ENCODE measurements at places on chromosomes 16 and 17.

- no peak for DNase-seq
Measured at GRCh38 chr17:28747051-28747691, 3.4 kb downstream of the TRAF4 start.

GRCh38 chr16:72637306-72637705, 410.6 kb downstream of the ZFHX3 start:
- DNase-seq, result no peak

DNA sequence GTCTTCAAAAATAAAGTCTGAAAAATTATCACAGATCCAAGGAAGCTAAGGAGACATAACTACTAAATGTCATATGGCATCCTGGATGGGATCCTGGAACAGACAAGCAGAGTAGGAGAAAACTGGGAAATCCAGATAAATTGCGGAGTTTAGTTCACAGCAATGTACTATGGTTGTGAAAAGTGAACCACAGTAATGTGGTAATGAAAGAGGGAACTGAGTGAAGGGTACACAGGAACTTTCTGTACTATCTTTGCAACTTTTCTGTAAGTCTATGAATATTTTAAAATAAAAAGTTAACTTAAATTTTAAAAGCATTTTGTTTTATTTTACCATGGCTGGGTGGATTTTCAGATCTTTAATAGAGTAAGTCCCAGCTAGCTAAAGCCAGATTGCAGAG, 16.3 kb downstream of the SLFN12L start:
- DNase-seq, result no peak

GRCh38 chr16:30381291-30382041, 895 bp downstream of the SEPTIN1 start:
- DNase-seq, result no peak

- no peak for DNase-seq
Measured at GRCh38 chr17:69046121-69046807, 14.5 kb downstream of the ABCA9 start.

- no peak for DNase-seq
Measured at GRCh38 chr17:41538565-41538991, 10.5 kb upstream of the KRT19 start.

DNA sequence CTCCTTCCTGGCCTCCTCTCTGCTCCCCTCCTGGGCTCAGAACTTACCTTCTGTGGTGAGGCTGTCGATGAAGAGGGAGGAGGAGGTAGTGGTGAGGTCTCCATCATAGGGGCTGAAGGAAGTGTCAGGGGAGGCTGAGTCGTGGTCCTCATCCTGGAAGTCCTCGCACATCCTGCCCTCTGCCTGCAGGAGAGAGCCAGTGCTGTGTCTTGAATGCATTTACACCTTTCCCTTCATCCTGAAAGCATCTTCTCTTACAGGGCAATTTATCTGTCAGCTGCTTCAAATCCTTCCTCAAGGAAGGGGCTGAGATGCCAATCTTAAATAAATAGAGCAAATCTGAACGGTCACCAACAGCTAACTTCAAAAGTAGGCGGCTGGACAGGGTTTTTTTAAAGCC, 73.6 kb downstream of the PLXDC1 start:
- no peak for DNase-seq

GRCh38 chr17:41762841-41763240, 23.7 kb downstream of the JUP start:
- no peak for DNase-seq

GRCh38 chr17:80486692-80487091, 10.3 kb upstream of the NPTX1 start:
- no peak for DNase-seq

DNA sequence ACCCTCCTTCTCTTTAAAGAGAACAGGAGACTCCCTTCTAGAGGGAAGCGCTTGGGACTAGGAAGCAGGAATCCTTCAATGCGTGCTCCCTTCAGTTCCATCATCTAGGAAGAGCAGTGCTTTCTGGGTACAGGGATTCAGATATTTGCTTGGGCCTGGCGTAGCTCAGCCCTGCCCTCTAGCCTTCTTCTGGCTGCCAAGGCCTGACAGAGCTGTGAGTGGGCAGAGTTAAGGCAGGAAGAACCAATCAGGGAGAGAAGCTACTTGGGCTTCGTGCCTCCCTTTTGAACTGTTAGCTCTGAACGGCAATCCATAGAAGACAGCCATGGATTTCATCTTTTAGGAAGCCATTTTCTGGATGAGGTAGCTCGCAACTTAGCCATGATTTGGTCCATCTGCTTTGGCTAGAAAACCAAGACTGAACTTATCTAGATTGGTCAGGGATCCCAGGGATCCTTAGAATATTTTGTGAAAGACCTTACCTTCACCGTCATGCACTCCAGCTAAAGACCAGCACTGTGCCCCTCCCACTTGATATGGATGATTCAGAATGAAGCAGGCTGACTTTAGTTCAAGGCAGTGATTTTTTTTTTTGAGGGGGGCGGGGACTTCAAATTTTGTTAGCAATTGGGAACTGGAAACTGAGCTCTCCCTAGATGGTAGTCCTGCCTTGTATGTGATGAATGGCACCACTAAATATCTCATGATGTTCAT, 2.5 kb upstream of the CORO6 start:
- DNase-seq, result no peak

GRCh38 chr17:74554909-74555308, 9.0 kb upstream of the CD300C start:
- no peak for DNase-seq

DNA sequence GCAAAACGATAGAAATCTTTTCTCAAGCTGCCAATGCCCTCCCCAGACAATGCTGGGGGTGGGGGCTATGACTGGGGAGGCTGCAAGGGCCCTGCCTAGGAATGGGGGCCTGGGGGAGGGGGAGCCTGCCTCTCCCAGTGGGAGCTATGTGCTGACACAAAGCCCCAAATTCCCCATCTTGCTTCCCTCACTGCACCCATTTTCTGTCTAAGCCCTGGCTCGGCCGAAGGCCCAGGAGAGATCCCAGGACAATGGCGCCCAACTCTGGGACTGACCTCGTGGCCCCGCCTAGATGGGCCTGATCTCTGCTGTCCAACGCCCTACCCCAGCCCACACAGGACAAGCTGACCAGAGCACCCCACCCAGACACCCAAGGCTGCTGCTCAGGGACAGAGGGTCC, 11.1 kb upstream of the KCNJ12 start:
- no peak for DNase-seq

DNA sequence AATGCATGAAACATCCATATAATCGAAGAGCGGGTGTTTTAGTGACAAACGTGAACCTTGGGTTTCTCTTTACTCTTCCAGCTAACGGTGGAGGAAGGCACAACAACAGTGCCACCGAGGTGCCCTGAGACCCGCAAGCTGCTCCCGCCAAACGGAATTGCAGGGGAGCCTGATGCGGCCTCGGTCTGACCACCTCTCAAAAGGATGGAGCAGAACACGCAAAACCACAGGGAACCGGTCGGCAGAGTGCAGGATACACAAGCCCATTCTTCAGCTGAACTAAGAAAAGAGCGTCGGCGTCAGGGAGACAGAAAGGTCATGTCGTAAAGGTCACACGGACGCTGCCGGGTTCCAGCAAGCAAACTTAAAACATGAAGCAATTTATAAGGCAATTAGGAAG, 109.5 kb upstream of the ZNF750 start:
- DNase-seq, result no peak

- DNase-seq, result no peak
Measured at GRCh38 chr16:73192232-73192894, 144.4 kb upstream of the ZFHX3 start.

- DNase-seq, result no peak
Measured at GRCh38 chr16:68715471-68715870, 21.6 kb upstream of the CDH1 start.

DNA sequence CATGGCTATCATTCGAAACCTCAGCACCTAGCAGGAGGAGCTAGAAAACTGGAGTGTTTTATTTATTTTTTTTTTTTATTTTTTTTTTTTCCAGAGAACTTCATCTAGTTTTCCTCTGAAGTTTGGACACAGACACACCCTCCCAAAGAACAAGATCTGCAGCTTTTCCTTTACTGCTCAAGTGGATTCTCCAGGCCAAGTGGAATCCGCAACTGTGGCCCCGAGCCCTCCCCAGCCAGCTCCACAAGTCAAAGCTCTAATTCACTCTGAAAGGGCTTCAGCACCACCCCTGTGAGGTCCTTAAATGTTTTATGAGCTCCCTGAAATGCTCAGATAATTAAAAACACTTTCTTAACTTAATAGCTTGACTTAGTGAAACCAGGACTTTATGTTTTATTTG, 332.1 kb upstream of the DYNLRB2 start:
- no peak for DNase-seq

- DNase-seq, result no peak
Measured at GRCh38 chr16:86496262-86496928, 13.9 kb upstream of the FOXF1 start.

DNA sequence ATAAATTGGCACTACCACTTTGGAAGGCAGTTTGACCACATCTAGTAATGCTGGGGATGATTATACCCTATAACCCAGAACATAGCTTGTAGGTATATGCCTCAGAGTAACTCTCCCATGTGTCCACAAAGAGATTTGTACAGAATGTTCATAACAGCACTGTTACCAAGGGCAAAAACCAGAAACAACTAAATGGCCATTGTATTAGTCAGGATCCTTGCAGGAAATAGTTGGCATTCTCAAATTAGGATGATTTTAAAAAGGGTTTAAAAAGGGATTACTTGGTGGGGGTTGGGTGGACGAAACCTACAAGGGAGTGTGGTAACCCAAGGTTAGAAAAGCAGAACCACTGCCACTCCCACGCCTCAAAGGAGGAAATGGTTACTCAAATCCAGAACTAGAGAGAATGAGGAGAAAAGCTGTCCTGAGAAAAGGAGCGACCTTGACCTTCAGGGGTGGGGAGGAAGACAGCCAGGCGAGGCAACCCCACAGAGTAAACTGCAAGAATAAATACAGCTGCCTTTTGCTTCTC, 2.1 kb downstream of the CPPED1 start:
- no peak for DNase-seq

DNA sequence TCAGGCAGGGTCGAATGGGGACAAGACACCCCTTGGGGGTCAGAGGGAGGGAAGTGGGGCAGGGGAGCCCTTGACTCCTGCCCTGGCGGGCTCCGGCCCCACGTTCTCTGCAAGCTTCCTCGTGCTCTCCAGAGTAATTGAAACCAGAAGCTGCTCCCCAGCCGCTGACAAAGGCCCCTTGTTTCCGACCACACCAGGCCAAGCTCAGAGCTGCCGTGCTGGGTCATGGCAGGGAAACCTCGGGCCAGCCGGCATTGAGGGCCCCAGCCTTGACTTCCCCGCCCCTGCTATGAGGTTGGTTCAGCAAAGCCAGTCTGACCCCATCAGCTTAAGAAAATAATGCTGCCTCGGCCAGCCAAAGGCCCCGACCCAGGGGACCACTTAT, 43.3 kb downstream of the TIMM22 start:
- DNase-seq, result no peak

- no peak for DNase-seq
Measured at GRCh38 chr17:14245002-14245401, 8.3 kb upstream of the CDRT15 start.

DNA sequence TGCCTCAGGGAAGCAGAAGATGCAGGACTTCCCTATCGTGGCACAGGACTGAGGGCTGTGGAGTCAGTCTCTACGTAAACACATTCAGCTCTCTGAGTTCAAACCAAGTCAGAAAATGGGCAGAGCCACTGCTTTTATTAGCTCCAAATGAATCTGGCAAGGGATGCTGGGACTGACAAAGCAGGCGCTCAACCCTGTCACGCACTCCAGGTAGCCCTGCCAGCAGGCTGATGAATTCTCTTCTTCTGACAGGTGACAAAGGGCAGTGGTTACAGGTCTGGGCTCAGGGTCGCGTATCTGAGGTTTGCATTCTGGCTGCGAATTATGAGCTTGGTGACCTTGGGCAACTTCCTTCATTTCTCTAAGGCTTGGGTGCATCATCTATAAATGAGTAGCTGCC, 9.4 kb downstream of the RPH3AL start:
- no peak for DNase-seq

DNA sequence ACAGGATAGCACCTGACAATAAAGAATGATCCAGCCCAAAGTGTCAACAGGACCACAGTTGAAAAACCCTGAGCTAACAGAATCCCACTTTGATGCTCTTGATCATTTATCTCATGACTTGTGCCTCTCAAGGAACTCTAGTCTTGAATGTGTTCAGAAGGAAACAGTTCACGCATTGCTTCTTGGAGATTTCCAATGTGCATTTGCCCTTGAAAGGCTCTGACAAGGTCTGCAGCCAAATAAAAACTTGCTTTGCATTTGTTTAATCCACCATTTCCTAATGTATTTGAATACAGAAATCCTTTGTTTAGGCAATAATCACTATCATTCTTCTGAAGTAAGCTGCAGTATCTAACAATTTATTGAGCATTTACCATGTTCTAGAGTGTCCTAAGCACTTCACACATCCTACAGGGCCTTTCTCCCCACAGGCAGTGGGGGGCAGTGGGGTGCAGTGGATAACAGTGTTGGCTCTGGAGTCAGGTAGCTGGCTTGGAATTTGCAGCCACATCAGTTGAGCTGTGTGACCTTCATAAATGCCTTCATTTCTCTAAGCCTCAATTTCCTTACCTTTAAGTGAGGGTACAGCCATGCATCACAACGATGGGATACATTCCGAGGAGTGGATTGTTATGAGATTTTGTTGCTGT, 239.7 kb downstream of the XYLT1 start:
- DNase-seq, result no peak

GRCh38 chr16:78102865-78103264, 3.4 kb downstream of the WWOX start:
- DNase-seq, result no peak

GRCh38 chr17:39576187-39576586, 31.5 kb downstream of the NEUROD2 start:
- no peak for DNase-seq

GRCh38 chr16:78163772-78164670, 64.6 kb downstream of the WWOX start:
- DNase-seq, result no peak

- no peak for DNase-seq
Measured at GRCh38 chr17:42579794-42580551, 2.4 kb upstream of the PSMC3IP start.

DNA sequence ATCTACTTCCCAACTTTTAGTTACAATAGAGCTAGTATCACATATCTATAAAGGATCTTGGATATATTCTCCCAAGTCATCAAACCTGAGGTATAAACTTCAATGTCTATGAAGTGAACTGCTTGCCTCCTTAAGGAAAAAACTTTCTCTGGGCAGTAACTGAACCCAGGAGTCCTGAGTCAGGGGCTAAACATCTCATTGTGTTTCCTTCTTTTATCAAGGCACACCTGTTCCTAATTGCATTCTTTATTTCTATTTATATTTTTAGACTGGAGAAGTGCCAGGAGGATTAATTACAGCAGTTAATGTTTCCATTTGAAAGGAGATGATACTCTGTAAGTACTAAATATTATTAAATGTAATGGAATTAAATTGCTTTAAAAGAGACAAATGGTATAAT, 98.6 kb downstream of the CDH8 start:
- no peak for DNase-seq

Measured in GM19239 (cell line).